ENCODE measurements at places on chromosomes 12 and 14.
A peak's percentile ranks its signal among the peaks of the same experiment; 100 is the strongest.

GRCh38 chr12:42539696-42540095 lies 49.9 kb downstream of the PRICKLE1 start:
- DNase-seq: no peak

- no peak for DNase-seq
Measured at GRCh38 chr14:95134304-95134933, 22.9 kb downstream of the DICER1 start.

GRCh38 chr14:106210650-106211049 lies 684.3 kb downstream of the TMEM121 start:
- DNase-seq: no peak

GRCh38 chr12:116855744-116856470 lies 25.3 kb downstream of the HRK start:
- no peak for DNase-seq

DNA sequence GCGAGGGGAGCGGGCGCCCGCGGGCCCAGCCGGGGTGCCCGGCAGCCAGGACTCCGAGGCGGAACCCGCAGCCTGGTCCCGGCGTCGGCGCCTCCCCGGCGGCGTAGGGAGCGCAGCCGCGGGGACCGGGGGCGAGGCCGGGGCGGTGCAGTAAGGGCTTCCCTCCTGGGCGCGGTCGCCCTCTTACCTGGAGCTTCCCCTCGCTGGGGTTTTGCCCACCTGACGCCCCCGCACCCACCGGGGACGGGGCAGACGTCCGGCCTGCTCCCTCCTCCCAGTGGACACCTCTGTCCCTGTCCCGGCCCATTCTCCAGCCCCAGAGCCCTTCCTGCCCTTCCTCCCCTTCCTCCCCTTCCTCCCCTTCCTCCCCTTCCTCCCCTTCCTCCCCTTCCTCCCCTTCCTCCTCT lies 413 bp upstream of the TUBA1C start:
- DNase-seq: no peak

GRCh38 chr12:11756022-11756421 lies 106.5 kb downstream of the ETV6 start:
- no peak for DNase-seq

DNA sequence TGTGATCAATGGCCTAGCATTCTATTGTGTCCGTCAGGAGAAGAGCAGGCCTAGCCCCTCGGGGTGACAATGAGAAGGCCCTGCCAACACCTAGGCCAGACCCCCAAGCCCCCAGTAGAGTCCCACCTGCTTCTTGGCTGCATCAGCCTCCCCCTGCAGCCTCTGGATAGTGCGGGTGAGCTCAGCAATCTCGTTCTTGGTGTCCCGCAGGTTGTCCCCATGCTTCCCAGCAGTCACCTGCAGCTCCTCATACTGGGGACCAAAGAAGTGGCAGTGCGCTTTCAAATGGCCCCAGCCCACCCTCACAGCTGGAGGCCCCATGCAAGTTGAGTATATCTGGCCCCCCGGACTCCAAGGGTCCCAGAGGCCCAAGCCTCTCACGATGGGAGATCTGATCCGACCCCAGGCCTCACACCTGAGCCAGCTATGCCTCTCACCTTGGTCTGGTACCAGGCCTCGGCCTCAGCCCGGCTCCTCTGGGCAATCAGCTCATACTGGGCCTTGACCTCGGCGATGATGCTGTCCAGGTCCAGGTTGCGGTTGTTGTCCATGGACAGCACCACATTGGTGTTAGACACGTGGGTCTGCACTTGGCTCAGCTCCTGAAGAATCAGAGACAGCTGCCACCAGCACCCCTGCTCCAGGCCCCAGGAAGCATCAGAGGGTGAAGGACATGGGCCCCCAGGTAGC lies 10.0 kb upstream of the KRT4 start:
- DNase-seq: no peak

- DNase-seq: no peak
Measured at GRCh38 chr14:55667801-55668200, 87.8 kb downstream of the KTN1 start.

DNA sequence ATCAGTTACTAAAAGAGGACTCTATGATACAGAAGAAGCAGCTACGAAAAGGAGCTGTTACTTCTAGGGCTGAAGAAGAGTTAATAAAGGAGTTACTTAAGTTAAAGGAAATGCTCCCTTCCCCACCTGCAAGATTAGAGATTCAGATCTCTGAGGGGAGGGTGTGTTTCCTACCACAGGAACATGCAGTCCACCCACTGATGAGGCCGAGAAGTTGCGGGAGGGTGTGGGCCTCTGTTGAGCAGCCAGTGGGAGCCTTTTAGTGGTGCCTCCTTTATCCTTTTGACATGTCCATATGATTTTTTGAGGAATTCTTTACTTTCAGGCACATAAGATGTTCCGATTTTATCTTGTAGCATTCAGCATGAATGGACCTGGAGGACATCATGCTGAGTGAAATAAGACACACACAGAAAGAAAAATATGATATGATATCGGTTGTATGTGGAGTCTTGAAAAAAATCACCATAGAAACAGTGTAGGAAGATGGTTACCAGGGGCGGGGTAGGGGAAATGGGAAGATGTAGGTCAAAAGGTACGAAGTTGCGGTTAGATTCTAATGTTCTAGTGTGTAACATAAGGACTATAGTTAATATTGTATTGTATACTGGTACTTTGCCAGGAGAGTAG lies 4.4 kb upstream of the M6PR start:
- DNase-seq: no peak

GRCh38 chr14:29465095-29465494 lies 462.6 kb downstream of the PRKD1 start:
- no peak for DNase-seq

- no peak for DNase-seq
Measured at GRCh38 chr14:86022031-86022629, 492.2 kb downstream of the FLRT2 start.

GRCh38 chr12:54374562-54375258 lies 9.8 kb downstream of the ZNF385A start:
- no peak for DNase-seq

DNA sequence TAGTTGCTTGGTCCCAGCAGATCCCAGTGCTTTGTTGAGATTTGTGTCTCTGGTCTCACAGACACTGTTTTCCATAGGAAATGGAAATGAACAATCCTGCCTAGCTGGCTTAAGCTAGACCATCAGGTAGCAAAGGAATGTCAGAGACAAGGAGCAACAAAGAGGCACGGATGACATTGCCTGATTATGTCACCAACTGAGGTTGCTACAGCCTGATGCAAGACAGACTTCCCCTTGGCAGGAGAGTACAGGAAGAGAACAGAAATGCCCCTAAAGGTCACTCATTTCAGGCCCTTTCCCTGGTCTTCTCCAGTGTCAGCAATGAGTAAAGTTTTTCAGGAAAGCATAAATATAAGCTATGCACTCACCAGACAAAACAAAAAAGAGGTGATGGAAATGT lies 2.0 kb upstream of the PRB2 start:
- DNase-seq: no peak

GRCh38 chr14:23478109-23478759 lies 8.7 kb downstream of the NGDN start:
- DNase-seq: peak; percentile 27

DNA sequence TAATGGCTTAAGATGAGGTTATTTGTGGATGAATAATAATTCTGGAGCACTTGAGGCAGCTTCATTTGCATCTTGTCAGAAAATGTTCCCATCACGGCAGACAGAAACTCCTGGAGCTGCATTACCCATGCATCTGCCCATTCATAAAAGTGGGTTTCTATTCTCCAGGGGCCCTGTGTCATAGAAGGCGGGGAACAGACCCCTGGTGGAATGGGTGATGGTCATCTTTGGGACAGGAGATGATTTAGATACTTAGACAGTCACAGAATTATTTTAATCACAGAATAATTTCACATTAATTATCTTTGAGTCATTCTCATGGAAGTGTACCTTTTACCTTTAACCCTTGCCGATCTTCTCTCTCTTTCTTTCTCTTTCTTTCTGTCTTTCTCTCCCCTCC lies 980.7 kb upstream of the TMEM132C start:
- DNase-seq: no peak

DNA sequence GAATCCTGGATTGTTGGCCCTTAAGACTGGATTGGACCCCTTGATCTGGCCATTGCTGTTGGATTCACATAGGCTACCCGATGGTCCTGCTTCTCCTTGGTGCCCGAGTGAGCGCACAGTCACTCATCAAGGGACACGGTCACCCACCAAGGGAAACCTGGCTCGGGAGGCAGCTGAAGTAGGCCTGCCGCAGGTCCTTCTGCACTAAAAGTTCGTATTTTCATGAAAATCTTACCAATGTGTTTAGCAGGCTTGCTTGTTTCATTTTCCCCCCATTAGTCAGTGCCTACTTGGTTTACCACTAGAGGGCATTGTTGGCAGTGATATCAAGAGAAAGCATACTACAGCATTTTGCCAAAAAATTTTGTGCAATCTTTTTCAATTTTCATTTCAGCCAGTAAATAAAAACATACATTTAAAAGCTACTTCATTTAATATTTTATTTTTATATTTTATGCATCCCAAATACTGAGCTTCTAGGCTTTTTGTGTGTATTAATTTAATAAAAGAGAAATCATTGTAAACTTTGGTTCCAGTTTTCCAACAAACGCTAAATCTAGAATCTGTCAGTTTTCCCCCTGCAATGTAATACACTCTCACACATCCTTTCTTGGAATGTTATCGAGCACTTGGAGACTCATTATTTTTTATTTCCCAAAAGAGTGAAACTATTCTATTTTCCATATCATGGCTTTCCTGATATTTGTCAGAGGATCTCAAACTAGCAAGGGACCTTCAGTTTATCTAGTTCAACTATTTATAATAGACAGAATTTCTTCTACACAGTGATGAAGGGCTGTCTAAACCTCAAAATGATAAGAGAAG lies 116.7 kb downstream of the LMNTD1 start:
- peak; percentile 66 for DNase-seq

DNA sequence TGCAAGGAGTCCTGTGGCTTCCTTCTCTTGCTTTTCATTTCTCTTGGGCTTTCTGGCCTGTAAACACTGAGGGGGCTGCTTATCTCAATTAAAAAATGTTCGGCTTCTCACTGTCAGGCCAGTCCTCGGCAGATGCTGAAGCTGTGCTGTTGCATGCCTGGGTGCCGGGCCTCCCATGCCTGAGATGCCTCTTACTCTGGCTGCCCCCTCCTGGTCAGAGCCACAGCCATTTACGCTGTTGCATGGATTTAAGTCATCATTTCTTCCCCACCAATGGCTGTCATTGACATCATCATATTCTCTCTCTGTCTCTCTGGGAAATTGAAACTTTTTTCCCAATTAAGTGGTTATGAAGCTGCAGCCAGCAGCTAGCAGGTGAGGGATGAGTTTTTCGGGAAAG lies 53.7 kb downstream of the FOXN4 start:
- DNase-seq: no peak

- DNase-seq: no peak
Measured at GRCh38 chr12:25054076-25054782, 105.3 kb upstream of the BCAT1 start.

- DNase-seq: no peak
Measured at GRCh38 chr14:69699748-69700303, 67.1 kb upstream of the SRSF5 start.

GRCh38 chr14:100659345-100660001 lies 67.2 kb upstream of the DLK1 start:
- no peak for DNase-seq

- no peak for DNase-seq
Measured at GRCh38 chr14:37583358-37584210, 11.5 kb downstream of the FOXA1 start.

- DNase-seq: no peak
Measured at GRCh38 chr12:132295101-132295526, 34.3 kb downstream of the GALNT9 start.

DNA sequence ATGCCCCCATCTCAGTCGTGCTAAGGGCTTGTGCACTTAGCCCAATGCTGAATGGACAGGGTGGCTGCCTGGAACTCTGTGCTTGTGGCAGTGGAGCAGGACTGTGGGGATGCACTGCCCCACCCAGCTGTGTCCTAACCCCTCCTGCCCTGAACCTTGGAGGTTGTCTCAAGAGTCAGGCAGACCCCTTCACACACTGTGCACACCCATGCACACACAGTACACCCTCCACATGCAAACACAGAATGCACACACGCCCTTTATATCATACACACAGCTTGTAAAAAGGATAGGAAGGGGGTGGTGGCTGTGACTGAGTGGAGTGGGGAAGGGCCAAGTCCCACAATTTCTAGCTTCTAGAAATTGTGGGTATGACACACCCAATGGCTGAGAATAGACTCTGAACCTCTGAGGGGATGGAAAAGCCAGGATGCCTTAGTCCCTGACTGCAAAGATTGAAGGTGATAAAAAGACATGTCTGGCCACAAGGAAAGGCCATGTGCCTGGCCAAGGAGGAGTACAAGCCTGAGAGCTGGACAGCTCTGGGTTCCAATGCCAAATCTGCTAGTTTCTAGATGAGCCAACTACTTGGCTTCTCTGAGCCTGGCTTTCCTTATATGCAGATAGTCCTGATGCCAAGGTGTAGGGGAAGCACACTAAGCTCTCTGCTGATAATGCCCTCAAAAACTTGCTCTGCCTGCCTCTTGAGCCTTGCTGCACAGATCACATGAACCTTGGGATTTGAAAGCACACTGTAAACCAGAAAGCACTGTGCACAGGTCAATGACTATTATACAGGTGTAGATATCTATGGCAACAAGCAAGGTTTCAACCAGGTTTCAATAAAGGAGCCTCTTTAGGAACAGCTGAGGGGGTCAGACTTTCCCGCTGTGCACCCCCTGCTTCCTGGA lies 8.4 kb downstream of the KRT8 start:
- no peak for DNase-seq

DNA sequence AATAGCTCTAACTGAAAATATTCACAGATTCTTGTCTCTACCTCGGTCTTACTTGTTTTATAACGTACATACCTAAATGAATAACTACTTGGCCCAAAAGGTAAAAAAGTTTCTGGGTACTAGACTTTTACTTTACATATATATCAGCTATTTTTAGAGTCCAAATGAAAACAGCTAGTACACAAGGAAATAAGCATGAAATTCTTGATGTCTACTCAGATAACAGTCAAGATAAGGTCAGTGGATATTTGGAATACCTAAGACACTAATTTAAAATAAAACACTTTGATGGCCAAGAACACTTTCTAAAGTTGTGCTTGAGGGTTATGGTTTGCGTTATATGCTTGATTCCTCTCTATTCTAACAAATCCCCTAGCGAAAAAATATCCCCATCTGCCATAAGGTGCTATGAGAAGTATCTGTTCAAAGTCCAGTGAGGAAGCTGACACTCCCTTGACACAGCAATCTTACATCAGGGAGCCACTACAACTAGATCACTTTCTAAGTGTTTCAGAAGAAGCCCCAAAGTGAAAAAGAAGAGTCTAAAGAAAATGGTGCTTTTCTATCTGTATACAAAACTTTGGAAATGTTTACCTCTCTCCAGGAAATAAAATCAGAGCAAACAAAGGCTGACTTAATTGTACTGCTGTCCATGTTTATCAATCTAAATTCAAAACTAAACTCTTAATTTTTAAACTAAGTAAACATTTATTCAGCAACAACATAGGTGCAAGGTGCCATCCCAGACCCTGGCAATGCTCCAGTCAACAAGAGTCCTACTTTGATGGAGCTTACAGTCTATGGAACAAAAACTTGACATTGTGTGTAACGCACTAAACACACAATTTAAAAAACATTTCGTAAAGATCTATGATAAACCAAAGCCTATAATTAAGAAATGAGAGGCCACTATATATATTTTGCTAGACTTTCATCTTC lies 11.7 kb downstream of the PTPN21 start:
- no peak for DNase-seq

All from HS-27A (cell line).